ENCODE measurements at places on chromosomes 2 and 18.

DNA sequence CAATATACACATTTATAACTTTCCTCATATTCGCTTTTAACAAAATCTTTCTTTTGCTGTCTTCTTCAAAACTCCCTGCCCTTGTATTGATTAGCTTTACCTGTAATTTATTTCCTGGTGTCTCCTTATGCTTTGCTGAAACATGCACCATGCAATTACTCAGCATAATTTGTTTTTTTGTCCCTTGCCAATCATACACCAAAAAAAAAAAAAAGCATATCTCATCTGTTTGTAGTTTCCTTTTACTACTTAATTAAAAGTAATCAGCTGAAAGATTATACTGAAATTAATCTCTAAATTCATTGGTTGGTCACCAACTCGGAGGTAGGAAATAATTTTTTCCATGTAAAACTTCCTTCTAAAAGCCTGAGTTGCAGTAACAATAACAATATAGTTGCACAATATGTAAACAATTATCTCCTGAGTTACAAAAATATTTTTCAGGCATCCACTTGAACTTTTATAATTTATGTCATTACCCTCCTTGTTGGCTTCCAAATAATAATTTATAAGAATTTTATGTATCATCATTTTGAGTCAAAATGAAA lies 53.0 kb upstream of the ROCK1 start:
- DNase-seq: no peak

DNA sequence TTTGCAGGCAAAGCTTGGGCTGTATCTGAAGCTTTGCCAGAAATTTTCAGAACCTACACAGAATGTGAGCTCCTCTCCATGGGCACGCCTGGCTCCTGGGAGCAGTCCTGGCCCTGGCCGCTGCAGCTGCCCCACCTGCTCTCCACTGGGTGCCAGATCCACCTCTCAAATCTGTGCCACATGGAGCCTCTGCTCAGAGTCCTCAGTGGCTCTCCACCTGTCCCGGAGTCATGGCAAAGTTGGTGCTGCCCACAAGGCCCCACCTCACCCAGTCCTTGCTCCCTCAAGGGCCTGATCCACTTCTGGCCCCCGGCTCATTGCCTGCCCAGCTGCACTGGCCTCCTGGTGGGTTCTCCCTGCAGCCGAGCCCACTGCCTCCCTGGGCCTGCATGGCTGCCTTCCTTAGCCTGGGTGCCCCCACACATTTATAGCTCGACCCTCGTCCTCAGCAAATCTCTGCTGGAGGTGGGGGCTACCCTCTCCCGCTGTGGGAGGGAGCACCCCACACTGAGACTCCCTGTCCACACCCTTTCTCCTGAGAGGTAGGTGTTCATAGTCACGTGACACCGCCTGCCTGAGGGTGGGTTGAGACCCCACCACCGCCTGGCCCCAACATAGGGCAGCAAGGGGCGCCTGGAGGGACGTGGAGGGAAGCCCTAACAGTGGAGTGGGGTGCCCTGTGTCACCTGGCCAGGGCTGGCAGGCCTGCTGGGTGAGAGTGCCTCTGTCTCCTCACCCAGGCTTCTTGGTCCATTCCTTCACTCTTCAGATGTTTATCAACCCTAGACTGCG lies 224.1 kb downstream of the SH3RF3 start:
- DNase-seq: no peak

GRCh38 chr2:159903443-159904126 lies 105.6 kb upstream of the CD302 start:
- peak; percentile 31 for DNase-seq

- no peak for DNase-seq
Observed at GRCh38 chr2:106104332-106105062, 89.6 kb downstream of the UXS1 start.

GRCh38 chr18:9814431-9814830 lies 71.3 kb upstream of the TXNDC2 start:
- no peak for DNase-seq

DNA sequence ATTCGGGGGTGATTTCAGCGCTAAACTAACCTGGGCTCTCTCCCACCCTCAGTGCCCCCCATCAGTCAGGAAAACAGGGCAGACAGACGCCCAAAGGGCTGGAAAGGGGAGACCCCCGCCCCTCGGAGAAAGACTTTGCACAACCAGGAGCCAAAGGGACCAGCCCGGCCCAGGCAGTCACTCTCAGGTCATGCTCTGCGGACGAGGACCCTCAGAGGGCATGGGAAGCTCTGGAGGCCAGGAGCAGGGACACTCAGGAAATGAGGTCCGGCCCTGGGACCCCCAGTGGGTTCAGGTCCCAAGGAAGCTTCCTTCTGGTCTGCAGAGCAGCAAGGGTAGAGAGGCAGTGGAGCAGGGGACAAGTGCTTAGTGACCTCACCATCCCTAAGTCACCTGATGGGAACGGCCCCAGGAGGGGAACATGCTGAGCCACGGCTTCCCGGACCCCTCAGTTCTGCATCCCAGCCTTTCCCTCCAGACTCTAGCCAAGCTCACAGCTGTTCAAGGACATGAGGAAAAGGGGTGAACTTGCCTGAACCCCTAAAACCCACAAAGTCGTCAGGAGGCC lies 88.0 kb upstream of the GPC1 start:
- no peak for DNase-seq

GRCh38 chr18:13629841-13630715 lies 96.3 kb downstream of the FAM210A start:
- DNase-seq: no peak

DNA sequence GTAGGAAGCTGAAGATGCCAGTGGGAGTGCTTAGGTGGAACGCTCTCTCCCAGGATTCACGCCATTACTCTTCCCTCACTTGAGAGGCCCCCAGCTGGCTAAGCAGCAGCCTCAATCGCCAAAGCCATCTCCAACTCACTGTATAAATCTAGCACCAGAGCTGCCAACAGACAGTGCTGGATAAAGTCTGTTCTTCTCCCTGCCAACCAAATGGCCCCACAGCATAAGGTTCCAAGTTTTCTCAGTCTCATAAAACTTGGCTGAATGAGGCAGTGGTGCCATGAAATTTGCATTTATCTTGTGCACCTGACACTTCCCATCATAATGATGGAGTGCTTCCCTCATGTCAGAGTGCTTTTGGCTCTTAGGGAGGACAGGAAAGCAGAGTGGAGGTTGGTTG lies 428.2 kb upstream of the ETAA1 start:
- DNase-seq: no peak

GRCh38 chr2:132969371-132969985 lies 299.5 kb upstream of the LYPD1 start:
- no peak for DNase-seq

- no peak for DNase-seq
Observed at GRCh38 chr2:78718473-78718872, 307.0 kb upstream of the REG3G start.

GRCh38 chr18:13630716-13631268 lies 95.6 kb downstream of the FAM210A start:
- no peak for DNase-seq

- no peak for DNase-seq
Observed at GRCh38 chr2:20509770-20510490, 63.1 kb downstream of the RHOB start.

DNA sequence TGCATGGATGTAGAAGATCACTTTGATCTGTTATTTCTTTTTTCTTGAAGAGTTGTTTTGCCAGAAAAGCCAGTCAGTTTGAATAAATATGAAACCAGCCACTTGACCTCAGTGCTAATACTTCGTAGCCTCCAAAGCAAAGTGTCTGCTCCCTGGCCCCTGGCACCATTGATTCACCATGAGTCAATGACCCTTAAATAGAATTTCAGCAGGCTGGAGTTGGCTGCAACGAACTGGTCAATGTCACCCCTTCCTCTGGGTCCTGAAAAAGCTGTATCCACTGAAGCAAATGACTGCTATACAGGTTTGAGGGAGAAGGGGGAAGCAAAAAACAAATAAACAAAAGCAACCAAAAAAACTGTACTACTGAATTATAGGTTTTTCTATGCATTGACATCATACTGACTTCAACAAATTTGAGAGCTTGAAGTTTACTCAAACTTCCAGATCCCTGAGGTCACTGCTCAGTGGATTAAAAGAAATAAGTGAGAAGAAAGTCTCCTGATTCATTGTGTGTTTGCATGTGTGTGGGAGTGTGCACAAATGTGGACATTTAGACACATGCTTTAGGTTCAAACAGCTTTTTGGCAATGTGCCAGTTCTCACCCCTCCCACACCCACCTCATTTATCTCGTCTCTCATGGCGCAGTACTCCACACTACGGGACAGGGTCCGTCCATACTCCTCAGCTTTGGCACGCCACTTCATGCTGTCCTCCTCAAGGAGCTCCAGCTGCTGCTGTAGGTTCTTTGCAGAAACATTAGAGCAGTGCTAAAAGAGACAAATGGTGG lies 58.1 kb upstream of the TTN start:
- DNase-seq: no peak

DNA sequence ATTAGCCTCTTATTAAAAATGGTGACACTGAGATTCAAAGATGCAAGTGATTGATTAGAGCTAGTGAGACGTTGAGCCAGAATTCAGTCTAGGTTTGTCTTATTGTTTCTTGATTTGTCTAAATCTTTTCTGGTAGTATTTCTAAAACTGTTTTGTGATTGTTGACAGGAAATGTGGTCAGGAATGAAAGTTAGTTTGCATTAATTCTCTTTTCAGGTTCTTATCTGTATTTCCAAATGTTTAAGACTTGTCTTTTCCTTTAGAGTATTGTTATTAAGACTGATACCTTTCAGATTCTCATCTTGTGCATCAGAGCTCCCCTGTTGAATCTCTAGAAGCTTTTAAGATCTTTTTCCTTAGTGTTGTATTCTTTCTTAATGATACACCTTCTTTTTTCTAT lies 89.3 kb downstream of the MBD5 start:
- no peak for DNase-seq

- DNase-seq: no peak
Observed at GRCh38 chr18:37534627-37535026, 31.0 kb downstream of the CELF4 start.

DNA sequence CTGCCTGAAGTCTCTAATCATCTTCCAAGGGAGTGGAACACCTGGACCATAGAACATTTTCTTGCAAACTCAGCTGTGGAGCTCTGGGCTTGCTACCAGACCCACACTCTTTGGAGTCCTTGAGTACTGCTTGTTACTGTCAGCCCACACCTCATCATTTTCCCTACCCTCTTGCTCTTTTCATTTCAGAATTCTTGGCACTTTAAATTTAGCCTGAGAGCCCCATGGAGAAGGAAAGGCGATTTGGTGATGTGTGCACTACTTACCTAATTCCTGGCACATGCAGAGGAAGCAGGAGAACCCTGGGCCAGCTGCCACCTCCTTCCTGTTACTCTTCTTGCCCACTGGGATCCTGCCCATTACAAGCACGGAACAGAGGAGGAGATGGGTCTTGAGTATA lies 31.7 kb downstream of the TMEM178A start:
- DNase-seq: no peak

GRCh38 chr2:170524828-170525565 lies 190.1 kb upstream of the SP5 start:
- no peak for DNase-seq

DNA sequence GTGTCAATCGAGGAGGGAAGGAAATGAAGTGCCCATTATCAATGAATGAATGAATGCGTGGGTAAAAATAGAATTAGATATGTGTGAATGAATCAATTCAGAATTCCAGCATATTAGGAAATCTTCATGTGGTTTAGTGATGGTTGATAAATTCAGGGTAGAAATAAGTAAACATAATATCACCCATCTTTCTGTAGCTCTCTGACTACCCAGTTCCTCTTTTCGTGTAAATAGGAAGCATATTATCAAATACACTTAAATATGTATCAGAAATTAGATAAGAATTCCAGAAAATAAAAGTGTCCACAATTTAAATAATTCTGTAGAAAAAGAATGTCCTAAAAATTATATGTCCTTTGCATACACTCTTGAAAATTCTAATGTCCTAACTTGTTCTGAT lies 552.9 kb upstream of the LRATD1 start:
- no peak for DNase-seq

GRCh38 chr18:42719221-42719620 lies 396.3 kb downstream of the RIT2 start:
- no peak for DNase-seq

DNA sequence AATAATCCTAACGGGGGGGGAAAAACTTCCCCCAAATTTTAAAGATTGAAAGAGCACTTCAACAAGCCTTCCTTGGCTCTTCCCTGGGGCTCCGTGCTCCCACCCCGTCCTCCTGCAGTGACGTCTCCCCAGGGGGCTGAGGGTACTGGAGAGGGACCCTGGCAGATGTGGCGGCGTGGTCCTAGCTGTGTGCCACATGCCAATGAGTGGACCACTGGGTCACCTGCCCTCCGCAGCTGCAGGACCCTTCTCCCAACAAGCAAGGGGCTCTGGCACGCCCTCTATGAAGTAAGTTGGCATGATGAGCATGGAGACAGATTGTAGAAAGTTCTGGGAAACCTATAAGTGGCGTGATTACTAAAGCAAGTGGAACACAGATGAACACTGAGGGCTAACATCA lies 46.7 kb downstream of the PXDN start:
- no peak for DNase-seq

DNA sequence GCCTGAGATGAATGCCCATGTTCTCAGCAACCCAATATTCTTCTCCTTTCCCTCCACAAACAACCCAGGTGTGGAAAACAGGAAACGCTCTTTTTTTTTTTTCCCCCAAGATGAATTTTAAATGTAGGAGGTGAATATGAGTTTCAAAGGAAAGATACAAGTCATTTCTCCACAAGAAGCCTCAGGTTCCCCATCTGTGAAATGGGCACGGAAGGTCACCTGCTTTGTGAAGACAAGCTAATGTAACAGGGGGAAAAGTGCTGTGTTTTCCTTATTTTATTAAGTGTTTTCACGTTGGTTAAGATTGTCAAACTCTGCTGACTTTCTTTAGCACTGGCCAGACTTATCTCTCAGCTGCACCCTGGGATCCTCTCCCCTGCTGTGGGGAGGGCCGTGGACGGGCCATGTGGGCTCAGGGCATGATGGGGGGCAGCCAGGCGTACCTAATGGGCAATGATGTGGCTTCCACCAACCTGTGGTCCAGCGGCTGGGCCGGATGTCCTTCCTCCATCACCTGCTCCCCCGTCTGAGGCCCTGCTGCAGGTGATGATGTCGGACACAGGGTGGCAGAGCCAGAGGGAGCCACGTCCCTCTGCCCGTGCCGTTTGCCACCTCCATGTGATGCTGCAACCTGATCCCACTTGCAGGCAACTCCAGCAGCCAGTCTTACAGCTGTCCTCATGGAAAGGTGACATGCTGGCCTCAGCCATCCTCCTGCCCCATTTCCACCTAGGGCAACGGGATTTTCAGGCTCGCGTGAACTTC lies 130.0 kb upstream of the PXDN start:
- no peak for DNase-seq

GRCh38 chr18:61750840-61751668 lies 141.8 kb downstream of the RNF152 start:
- no peak for DNase-seq

Measured in activated T-helper 1 cell treated with anti-CD3 and anti-CD28 coated beads, Interleukin-2, amount 50 U/mL, for 16 hours (primary cell).